Stimulated activated CD4-positive, alpha-beta T cell treated with anti-CD3 and anti-CD28 coated beads, Interleukin-4, amount 100 ng/mL, for 48 hours (primary cell): ENCODE measurements at places on chromosomes 1 and 21.

GRCh38 chr1:42477775-42478174 is 14.7 kb downstream of the CCDC30 start:
- no peak for DNase-seq

GRCh38 chr1:155522069-155522468 is 40.5 kb downstream of the ASH1L start:
- DNase-seq: no peak

- no peak for DNase-seq
These were observed 395.4 kb downstream of the NTNG1 start for GRCh38 chr1:107536266-107536665.

DNA sequence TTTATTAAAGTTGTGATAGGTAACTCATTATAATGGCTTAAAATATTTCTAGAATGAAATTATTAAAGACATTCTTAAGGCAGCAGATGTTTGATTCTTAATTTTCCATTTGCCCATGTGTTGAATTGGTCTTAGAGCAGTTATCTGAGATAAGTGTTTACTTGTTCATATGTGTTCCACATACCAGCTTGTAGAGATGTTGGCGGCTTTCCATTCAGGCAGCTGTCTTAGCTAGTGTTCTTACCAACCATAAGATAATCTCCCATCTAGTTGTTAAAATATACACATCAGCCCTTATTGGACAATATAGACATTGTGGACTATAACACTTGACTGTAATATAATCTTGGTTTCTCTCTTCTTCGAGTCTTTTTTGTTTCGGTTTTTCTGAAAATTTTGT is 1372.9 kb upstream of the ADGRL2 start:
- DNase-seq: no peak

DNA sequence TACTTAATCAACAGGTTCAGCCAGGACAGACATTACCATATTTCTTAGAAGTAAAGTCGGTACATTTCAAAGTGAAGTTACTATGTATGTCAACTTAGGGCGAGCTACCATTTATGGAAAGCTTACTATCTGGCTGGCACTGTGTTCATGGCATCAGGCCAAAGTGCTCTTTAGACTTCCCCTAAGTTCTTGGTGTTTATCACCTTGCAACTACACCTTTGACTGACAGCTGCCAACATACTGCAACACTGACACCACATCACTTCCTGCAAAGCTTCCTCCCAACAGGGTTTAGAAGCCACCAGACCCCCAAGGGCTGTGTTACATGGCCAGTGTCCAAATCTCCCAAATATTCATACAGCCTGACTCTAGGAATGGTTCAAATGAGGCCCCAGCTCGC is 61.0 kb downstream of the TIAM1 start:
- DNase-seq: no peak

DNA sequence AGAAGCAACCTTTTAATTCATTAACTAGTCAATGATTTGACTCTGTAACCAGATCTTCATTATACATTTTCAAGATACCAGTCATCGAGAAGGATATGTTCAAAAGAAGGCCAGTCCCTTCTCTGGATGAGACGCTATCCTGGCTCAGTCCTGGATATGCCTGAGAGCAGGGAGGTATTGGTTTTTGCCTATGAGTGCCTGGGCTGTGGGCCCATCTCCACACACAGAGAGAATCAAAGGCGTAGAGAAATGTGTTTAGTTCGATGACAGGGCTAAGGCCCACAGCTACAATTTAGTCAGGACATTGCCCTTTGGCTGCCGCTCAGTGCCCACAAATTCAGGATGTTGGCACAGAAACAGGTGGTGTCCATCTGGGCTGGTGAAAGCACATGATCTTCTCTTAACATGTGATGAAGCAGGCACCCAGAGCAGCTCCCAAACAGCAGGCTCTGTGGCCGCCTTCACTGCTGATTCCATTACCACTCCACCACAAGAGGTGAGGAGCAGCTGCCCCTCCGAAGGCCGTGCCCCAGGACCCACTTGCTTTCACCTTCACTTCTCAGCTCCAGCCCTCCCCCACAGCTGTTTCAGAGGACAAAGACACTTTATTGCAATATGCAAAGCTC is 24.7 kb downstream of the ACKR1 start:
- DNase-seq: no peak

DNA sequence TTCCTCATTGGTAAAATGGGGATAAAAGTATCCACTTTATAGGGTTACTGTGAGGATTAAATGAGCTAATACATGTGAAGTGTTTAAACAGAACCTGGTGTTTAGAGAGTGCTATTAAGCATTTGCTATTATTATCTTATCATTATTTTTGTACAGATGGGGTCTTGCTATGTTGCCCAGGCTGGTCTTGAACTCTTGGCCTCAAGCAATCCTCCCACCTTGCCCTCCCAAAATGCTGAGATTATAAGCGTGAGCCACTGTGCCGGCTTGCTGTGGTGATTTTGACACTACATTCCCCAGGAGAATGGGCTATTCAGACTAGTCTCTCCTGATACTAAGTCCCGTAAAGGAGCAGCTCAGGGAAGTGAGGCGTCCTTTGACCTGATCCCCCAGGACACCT is 6.3 kb upstream of the ARHGEF10L start:
- no peak for DNase-seq

- no peak for DNase-seq
These were observed 82.3 kb downstream of the TM2D1 start for GRCh38 chr1:61642475-61643232.

DNA sequence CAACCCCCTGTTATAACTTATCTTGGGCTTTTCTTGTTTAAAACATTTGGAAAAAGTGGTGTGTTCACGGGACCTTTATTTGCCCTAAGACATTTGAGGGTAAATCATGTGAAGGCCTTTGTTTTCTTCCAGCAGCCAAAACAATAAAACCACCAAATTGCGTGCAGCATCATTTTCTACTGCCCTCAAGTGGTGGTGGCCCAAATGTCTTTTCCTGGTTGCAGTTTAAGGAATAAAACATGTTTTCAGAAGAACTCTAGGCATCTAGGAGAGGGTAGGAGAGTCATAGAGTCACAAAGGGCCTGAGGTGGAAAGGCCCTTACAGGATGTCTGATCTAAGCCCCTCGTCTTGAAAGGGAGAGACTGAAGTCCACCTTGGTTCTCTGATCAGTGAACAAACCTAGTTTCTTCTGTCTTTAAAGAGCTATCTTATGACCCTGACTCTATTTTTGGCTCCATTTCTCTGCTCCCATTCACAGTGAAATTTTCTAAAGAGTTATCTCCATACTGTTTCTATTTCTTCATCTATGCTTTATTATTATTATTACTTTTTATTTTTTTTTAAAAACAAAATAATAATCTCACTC is 16.0 kb upstream of the EPS15 start:
- DNase-seq: no peak

- DNase-seq: no peak
These were observed 237.3 kb upstream of the POU3F1 start for GRCh38 chr1:38283696-38284470.

DNA sequence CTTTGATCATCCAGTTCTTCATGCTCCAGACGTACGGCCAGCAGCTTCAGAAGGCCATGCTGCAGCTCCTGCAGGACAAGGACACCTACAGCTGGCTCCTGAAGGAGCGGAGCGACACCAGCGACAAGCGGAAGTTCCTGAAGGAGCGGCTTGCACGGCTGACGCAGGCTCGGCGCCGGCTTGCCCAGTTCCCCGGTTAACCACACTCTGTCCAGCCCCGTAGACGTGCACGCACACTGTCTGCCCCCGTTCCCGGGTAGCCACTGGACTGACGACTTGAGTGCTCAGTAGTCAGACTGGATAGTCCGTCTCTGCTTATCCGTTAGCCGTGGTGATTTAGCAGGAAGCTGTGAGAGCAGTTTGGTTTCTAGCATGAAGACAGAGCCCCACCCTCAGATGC is 32.5 kb downstream of the MX1 start:
- DNase-seq: no peak

- no peak for DNase-seq
These were observed 273.2 kb downstream of the USP25 start for GRCh38 chr21:16002874-16003466.

DNA sequence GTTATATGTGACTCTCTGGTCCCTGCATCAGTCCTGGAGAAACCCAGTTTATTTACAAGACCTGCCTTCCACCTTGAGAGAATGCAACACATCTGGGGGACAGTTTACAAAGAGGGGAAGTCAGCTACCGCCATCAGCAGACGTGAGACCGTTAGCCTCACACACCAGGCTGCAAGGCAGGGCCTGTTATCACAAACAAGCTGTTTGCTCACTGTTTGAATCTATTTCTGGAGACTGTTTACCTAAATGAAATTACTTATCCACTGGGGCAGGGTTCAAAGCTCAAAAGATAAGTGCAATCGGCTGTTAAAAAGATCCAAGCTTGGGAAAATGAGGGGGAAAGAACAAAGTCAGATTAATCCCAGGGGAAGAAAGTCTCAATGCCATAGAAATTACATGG is 134.4 kb downstream of the ZNF281 start:
- DNase-seq: no peak

DNA sequence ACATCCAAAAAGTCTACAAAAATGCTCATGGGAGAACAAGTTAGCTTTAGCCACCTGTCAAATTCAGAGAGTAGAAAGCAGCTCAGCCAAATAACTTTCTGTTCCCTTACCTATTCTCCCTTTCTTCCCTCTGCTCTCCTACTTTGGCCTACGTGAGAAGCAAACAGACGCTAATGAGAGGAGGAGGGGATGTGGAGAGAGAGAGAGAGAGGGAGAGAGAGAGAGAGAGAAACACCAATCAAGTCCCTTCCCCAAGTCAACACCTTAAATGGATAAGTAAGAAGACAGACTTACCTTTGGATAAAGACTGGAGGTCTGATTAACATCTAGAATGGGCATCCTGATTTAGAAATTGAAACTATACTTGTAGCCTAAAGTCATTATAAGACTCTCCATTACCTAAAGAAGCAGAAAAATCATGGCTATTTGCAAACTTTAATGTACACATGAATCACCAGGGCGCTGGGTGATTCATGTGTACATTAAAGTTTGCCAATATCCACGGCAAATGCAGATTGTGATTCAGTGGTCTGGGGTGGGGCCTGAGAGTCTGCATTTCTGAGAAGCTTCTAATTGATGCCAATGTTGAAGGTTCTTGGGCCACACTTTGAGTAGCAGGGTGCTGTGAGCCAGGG is 13.1 kb upstream of the DUSP12 start:
- DNase-seq: no peak

GRCh38 chr21:46057710-46058241 is 40.1 kb upstream of the COL6A2 start:
- no peak for DNase-seq

DNA sequence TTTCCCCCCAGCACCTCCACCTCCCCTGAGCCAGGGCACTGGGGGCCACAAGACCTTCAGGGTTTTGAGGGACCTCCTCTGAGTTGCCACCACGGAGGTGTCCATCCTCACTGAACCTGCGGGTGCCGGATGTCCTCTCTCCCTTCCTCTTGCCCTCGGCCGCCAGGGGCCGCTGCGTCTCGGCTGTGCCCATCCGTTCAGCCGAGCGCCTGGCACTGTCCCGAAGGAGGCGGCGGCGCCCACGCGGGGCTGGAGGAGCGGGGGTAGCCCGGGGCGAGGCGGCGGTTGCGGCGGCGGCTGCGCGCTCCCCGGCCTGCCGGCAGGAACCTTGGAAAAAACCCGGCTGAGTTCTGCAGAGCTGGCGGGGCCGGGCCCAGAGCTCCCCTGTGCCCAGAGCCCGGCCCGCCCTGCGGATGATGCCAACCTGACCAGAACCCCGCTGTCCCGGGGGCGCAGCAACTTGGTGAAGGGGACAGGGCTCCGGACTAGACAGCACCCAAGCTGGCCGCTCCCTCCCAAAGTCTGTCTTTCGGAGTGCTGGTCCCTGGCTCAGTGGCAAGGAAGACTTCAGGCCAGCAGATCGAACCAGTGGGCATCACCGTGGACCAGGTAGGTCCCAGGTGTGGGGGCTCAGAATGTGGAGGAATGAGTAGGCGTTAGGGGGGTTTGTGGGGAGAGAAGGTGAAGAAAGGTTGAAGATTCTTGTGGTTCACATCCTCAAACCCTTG is 3.7 kb upstream of the PPM1J start:
- peak; percentile 74 for DNase-seq

DNA sequence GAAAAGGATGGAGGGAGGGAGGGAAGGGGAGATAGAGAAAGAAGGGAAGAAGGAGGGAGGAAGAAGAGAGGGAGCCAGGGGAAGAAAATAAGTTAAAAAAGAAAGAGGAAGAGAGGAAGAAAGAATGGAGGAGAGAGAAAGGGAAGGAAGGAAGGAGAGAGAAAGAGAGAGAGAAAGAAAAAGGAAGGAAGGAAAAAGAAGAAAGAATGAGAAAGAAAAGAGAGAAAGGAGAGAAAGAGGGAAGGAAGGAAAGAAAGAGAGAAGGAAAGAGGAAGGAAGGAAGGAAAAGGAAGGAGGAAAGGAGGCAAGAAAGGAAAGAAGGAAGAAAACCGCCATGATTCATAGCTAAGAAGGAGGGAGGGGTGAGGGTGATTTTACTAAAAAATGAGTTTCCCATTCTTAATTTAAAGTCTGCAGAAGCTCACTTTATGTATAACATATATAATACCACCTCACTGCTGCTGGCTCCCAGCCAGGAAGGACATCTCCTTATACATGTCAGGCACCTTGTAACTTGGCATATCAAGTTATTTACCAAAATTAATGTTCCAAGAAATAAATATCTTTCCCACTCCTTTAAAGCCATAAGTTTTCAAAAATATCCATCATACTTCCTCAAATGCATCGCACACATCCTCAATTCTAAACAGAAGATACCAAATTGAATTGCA is 46.0 kb upstream of the OLIG2 start:
- DNase-seq: no peak

GRCh38 chr1:198258491-198258890 is 101.7 kb downstream of the NEK7 start:
- DNase-seq: no peak

- no peak for DNase-seq
These were observed 3.1 kb upstream of the BCL10 start for GRCh38 chr1:85279458-85280080.
